ENCODE measurements at places on chromosomes 5 and 9.

DNA sequence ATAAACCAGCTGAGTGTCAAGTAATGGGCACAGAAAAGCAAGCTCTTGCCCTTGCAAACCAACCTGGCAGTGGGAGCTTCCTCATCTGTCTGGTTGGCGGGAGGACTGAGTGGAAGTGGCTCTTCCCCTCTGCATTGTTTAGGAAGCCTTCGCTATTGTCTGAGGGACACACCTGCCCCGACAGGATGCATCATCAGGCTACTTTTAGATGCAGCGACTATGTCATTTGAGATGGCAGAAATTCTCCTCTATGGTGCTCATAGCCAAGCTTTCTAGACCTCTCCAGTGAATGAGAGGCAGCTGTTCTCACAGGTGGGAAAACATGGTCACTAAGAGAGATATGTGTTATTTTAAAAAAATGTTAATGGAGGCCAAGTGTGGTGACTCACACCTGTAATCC is 104.0 kb downstream of the DOCK8 start:
- no peak for DNase-seq

GRCh38 chr5:169717288-169717687 is 80.2 kb downstream of the DOCK2 start:
- DNase-seq = no peak

- no peak for DNase-seq
Measured at GRCh38 chr5:168030912-168031311, 260.5 kb upstream of the WWC1 start.

GRCh38 chr5:421287-421880 is 21.6 kb upstream of the EXOC3 start:
- DNase-seq = no peak

GRCh38 chr5:169795338-169795737 is 158.3 kb downstream of the DOCK2 start:
- no peak for DNase-seq

GRCh38 chr9:101333490-101333889 is 51.3 kb downstream of the BAAT start:
- DNase-seq = no peak

GRCh38 chr5:110087829-110088228 is 398.1 kb downstream of the MAN2A1 start:
- DNase-seq = no peak

GRCh38 chr9:87109851-87110250 is 162.5 kb upstream of the GAS1 start:
- no peak for DNase-seq

- DNase-seq = no peak
Measured at GRCh38 chr5:39331861-39332381, 32.4 kb downstream of the C9 start.

DNA sequence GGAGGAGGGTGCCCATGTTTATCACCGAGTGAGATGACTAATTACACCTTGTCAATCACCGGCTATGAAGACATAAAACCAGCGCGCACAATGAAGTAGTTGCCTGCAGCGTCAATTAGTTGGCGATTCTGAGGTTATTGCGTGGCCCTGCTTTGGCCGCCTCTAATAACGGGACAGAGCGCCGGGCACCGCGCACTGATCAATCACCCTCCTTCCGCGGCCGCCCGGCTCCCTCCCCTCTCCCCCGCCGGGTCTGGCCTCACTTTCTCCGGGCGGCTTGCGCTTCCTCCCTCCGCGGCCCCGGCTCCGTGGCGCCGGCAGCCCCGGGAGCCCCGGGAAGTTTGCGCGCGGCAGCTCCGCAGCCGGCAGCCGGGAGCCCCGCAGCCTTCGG is 3.3 kb upstream of the LHX2 start:
- no peak for DNase-seq

GRCh38 chr5:135504376-135504775 is 31.4 kb downstream of the NEUROG1 start:
- no peak for DNase-seq

GRCh38 chr9:81874250-81874649 is 54.0 kb upstream of the SPATA31D4 start:
- DNase-seq = no peak

Data from CD4-positive, alpha-beta T cell treated with Interleukin-21 for 1 hour (primary cell).